Activated gamma-delta T cell treated with Interleukin-2 at 50 U/mL for 16 hours (primary cell): ENCODE measurements at places on chromosomes 2 and 18.
A peak's percentile ranks its signal among the peaks of the same experiment; 100 is the strongest.

DNA sequence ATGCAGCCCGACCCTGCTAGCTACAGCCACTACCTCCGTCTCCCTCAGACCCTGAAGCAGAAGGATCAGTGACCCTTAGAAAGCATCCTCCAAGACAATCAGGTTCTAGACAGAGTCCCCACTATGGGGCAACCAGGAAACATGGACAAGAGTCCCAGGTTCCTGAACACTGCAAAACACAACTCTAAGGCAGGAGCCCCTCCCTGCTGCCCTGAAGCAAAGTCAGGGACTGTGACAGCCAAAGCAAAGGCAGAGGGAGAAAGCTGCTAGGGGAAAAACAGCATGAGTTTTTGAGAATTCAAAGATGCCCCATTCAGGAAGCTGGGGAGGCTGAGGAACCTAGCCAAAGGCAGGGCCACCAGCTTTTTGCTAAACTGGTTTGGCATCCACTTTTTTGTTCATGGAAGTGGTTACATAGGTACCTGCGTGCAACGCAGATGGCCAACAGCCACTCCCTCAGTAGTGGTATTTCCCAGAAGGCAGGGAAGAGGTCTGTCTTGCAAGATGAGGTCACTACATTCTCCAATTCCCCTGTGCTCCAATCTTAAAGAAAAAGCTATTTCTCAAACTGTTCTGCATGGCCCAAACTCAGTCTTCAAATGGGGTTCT is 33.2 kb downstream of the MYO5B start:
- no peak for DNase-seq

DNA sequence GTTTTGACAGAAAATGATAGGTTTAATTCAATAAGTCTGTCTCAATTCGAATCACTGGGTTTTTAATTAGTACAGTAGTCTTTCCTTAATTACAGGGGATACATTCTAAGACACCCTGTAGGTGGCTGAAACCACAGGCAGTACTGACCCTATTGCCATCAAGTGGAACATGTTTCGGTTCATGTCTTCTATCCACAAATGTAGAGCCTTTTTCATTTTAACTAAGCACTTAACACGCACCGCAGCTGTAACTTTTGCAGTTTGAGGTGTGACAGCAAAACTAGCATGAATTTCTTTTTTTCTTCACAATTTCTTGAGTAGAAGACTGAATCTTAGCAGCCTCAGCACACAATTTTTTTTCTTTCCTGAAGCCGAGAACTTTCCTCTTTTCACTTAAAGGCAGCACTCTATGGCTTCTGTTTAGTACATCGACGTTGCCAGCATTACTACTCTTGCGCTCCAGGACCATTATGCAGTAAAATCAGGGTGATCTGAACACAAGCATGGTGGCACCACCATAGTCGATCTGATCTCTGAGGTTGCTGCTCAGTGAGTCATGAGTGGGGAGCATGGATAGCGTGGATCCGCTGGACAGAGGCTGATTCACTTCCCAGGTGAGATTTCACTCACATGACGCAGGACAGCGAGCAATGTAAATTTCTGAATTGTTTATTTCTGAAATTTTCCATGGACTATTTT is 805.1 kb downstream of the RNF144A start:
- no peak for DNase-seq

GRCh38 chr2:132754867-132755472 is 85.0 kb upstream of the LYPD1 start:
- no peak for DNase-seq

DNA sequence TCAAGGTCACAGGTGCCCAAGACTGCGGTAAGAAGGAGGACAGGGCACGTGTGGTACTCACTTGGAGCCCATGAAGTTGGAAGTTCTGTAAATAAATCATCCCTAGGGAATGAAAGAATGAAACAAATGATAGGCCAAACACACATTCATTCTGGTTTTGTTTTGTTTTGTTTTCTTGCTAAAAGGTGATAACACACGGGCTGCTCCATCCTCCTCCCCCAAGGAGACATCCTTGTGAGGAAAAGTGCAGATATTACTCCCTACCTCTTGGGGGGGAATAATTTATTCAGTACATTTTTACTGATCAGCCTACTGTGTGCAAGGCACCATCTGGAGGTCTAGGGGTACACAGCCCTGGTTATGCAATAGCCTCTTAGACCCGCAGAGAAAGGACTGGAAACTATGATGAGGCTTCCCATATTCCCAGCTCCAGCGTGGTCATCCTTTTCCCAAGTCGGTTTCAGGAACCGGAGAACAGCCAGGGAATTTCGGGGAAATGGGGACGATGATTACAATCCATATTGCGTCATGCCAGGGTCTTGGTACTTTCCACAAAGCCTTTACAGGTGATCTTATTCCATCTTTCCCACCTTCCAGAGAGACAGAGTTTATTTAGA is 6.3 kb downstream of the RAX start:
- DNase-seq: no peak

DNA sequence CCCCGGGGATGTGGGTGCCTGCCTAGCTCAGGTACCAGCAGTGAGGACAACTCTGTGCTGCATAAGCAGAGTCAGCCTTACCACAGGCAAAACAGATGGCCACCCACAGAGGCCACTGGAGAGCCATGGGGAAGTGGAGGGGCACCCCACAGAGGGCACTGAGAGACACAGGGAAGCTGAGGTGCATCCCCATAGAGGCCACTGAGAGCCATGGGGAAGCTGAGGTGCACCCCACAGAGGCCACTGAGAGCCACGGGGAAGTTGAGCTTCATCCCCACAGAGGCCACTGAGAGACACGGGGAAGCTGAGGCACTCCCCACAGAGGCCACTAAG is 134.1 kb upstream of the EPAS1 start:
- no peak for DNase-seq

- no peak for DNase-seq
These were observed 344.1 kb upstream of the REG3G start for GRCh38 chr2:78681386-78681785.

DNA sequence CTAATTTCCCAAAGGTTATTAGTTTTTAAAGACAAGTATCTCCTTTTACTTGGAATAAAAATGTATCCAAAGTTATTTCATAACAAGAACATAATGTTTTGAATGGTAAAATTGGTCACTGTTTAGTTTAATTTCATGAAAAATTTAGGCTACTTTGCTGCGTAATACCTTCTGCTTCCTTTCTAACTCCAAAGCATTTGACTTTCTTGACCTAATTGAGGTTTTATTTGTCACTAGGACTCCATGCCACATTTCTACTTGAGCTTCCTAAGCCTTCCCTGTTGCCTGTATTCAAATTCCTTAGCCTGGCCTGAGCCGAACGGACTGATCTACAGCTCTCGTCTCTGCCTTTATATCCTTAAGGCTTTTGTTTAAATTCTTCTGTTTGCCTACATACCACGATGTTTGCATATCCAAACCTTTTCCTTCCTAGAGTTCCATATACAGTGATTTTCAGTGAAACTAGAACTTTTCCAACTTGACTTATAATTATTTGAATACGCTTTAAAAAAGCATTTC is 25.1 kb downstream of the ARMC9 start:
- DNase-seq: no peak

- DNase-seq: no peak
These were observed 58.0 kb downstream of the ZNF519 start for GRCh38 chr18:14074187-14074586.

DNA sequence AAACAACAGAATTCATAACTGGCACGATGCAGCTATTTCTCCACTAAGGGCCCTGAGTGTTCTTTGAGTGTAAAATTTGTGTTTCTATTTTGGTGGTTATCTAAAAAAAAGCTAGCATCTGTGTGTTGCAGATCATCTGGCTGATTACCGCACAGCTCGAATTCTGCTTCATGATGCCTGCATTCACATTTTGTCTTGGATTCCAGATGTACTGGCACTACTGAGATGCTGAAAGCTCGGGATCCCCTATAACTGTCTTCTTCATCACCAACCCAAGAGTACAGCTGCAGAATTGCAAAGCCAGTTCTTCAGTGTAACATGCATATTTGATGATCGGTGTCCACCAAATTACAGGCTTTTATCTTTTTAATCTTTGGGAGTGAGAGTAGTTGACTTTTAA is 51.6 kb upstream of the ZNF532 start:
- DNase-seq: no peak

- peak; percentile 74 for DNase-seq
These were observed 246.3 kb downstream of the TNS1 start for GRCh38 chr2:217756375-217757107.

DNA sequence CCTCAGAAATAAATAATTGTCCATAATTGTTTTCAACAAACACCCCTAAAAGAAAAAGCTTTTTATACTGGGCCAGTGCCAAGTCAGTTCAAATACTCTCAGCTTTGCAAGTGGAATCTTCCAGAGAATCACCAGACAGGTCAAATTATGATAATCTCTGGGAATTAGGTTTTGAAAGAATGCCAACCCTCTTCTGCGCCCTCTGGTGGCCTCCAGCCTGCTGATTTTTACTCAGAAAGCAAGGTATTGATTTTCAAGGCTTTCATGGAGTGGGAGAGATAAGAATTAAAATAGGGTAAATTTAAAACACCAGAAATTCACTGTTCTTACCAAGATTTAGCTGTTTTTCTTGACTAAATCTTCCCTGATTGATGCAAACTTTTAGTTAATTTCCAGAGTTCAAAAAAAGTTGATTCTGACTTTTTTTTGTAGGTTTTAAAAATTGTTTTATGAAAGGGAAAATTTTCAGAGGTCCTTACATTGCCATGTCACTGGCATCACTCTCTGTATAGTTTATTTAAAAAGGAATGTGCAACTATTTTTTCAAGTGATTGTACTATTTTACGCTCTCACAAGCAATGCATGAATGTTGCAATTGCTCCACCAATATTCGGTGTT is 282.9 kb upstream of the TNP1 start:
- no peak for DNase-seq

GRCh38 chr2:225399504-225399903 is at the start of gene NYAP2:
Gene NYAP2, plus strand, starts transcription at chr2:225399710. Its CDS starts 9,171 bp downstream, at chr2:225408881.
- no peak for DNase-seq

DNA sequence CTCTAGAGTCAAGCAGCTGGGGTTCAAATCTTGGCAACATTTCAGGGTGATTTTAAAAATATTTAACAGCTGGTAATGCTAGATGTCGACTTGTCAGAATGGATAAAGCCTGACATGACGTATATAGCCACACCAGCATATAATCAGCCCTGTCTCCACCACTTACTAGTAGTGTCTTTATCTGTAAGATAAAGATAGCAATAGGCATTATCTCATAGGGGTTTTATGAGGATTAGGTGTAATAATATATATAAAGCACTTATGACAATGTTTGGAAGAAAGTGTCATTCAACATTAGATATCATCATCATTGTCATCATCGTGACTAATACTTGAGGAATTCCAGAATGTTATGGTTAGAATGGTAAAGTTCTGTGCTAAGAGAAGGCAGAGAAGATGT is 369.0 kb upstream of the CWC22 start:
- no peak for DNase-seq

GRCh38 chr18:50659091-50660003 is 99.5 kb downstream of the MAPK4 start:
- DNase-seq: no peak

GRCh38 chr2:25421289-25421688 is 79.6 kb upstream of the DNMT3A start:
- DNase-seq: no peak
